T-helper 1 cell treated with Interleukin-12 subunit alpha and Interleukin-12 subunit beta and Interleukin-4 antibody, amounts not matched to agents 30 ng/mL and 1 ng/mL, for 36 hours (primary cell): ENCODE measurements at places on chromosomes 1 and 21. TPM values are rescaled to one million over a fixed set of nuclear protein-coding genes. Genes with fewer than 3 reads are reported as not detected.

The LAD1 gene
- not detected in 2 replicates for total RNA-seq

The WNT4 gene
- not detected in 2 replicates for total RNA-seq

The SLFNL1 gene
- total RNA-seq = 0.20 and 0.34 TPM in 2 replicates

The POGK gene
- 38.3 and 39.9 TPM in 2 replicates for total RNA-seq

The KCNJ9 gene
- not detected in 2 replicates for total RNA-seq

The RNF223 gene
- total RNA-seq = not detected in 2 replicates

The S100A16 gene
- not detected in 2 replicates for total RNA-seq

The LRRC40 gene
- total RNA-seq = 19.4 and 21.6 TPM in 2 replicates

The ANGPTL7 gene
- total RNA-seq = not detected in 2 replicates

The KRTAP25-1 gene
- total RNA-seq = not detected in 2 replicates

The SLAMF9 gene
- total RNA-seq = not detected in 2 replicates

The IBA57 gene
- total RNA-seq = 7.1 and 8.0 TPM in 2 replicates

The TMEM240 gene
- total RNA-seq = 0.39 and 0.63 TPM in 2 replicates

The TMPRSS3 gene
- total RNA-seq = 5.8 and 7.8 TPM in 2 replicates

The TMEM201 gene
- total RNA-seq = 17.4 and 19.1 TPM in 2 replicates
